Stimulated activated memory B cell treated with anti-CD40 and anti-IgM and Interleukin-4, amounts not matched to agents 10 μg/mL and 1 μg/mL and 100 μg/mL, for 72 hours (primary cell): ENCODE measurements at places on chromosomes 3 and 15.

- peaks cover 41% of the 10 kb centered on the region for H3K27me3 ChIP-seq
- peaks cover 7% of the 10 kb centered on the region for H3K4me1 ChIP-seq
- no peak overlapping the region for H3K27ac ChIP-seq
- ATAC-seq: no peak
- no peaks in the 10 kb centered on the region for H3K36me3 ChIP-seq
These were observed 117.9 kb downstream of the LIPC start for GRCh38 chr15:58549785-58550074.

- no peak overlapping the region for H3K27ac ChIP-seq
- peaks cover 26% of the 10 kb centered on the region for H3K27me3 ChIP-seq
- H3K4me1 ChIP-seq: no peaks in the 10 kb centered on the region
These were observed 286.0 kb downstream of the ADAMTS17 start for GRCh38 chr15:100055821-100056220.

- H3K27ac ChIP-seq: no peak overlapping the region
- no peaks in the 10 kb centered on the region for H3K27me3 ChIP-seq
- H3K36me3 ChIP-seq: no peaks in the 10 kb centered on the region
- H3K4me3 ChIP-seq: no peak overlapping the region
- no peaks in the 10 kb centered on the region for H3K4me1 ChIP-seq
- no peak for ATAC-seq
These were observed 160.1 kb downstream of the NEK10 start for GRCh38 chr3:27208961-27209616.

DNA sequence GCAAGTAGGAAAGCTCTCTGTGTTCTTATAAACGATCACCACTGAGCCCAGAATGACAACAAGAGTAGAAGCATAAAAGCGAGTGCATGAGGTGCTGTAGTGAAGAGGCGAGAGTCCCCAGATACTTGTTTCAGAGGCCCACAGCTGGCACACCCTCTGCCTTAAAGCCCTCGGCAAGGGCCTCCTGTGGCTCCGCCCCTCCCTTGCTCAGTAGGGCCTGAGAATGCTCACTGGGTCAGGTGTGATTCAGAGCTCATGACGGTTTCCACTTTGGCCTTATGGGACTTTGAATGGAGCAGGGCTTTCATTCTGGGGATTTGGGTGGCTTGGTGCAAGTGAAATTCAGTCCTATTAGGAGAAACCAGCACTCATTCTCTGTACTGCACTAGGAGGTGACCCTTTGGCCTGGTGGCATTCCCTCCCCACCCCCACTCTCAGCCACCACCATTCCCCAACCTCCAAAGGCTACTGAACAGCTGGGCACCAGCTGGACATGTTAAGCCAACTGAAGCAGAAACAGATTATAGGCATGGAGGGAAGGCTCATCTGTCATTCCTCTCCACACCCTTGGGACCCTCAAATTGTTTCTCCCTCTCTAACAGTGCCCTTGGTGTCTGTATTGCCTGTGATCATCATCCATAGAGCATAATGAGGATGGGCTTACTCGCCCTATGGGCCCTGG lies 109.6 kb upstream of the CTDSPL start:
- ATAC-seq: no peak
- peaks cover 31% of the 10 kb centered on the region for H3K27me3 ChIP-seq
- H3K27ac ChIP-seq: no peak overlapping the region
- H3K4me1 ChIP-seq: no peaks in the 10 kb centered on the region
- no peaks in the 10 kb centered on the region for H3K36me3 ChIP-seq
